G401 (cell line): ENCODE measurements at places on chromosomes 12 and 14. TPM values are rescaled to one million over a fixed set of nuclear protein-coding genes. Genes with fewer than 3 reads are reported as not detected.

The SDSL gene
- total RNA-seq = 18.5 and 32.0 TPM in 2 replicates

The GPR162 gene
- 37.7 and 59.0 TPM in 2 replicates for total RNA-seq

The CLEC12A gene
- total RNA-seq = not detected in 2 replicates

The RNU4-1 gene
- not detected in 2 replicates for total RNA-seq

The GPR33 gene
- total RNA-seq = not detected in 2 replicates

The VRTN gene
- 0.06 TPM in 1 of 2 replicates, not detected in the other for total RNA-seq

The CCDC60 gene
- not detected in 2 replicates for total RNA-seq

The DPPA3 gene
- not detected in 2 replicates for total RNA-seq

The FAM181A gene
- not detected in 2 replicates for total RNA-seq

The OR10G2 gene
- total RNA-seq = not detected in 2 replicates

The EPYC gene
- total RNA-seq = not detected in 2 replicates

DNA sequence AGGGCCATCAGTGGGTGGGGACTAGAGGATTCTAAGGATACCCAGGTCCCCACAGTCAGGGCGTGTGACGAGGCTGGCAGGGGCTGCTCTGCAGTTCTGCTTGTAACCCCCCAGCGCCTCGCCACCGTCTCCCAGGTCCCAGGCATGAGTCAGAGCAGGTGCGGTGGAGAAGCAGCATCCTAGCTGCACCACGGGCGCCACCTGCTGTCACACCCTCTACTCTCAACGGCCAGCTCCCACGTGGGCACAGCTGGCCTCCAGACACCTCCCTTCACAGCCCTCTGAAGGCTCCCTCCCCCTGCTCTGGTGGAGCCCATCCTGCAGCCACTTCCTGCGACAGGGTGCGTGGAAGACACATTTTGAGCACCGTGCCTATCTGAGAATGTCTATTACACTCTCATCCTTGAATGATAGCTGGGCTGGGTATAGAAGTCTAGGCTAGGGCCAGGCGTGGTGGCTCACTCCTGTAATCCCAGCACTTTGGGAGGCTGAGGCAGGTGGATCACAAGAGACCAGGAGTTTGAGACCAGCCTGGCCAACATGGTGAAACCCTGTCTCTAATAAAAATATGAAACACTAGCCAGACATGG lies 6.9 kb upstream of the NUDT14 start:
- no peak for DNase-seq

GRCh38 chr14:91388551-91388975 lies 29.1 kb downstream of the CCDC88C start:
- no peak for DNase-seq

DNA sequence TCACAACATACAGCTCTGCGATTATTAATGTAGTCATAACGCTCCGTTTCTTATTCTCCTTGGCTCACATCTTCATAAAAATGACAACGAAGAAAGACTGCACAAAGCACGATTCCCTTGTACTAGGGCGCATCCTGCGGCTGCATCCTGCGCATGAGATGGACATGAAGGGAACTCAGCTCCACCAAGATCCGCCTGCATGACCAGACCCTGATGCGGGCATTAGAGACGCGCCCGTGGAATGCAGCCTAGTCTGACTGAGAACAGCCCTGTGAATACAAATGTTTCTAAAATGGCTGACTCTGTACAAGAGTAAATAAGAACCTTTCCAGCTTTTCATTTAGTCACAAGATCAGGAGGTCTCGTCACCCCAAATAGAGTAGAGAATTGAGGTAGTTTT lies 422.2 kb downstream of the NOVA1 start:
- no peak for DNase-seq

DNA sequence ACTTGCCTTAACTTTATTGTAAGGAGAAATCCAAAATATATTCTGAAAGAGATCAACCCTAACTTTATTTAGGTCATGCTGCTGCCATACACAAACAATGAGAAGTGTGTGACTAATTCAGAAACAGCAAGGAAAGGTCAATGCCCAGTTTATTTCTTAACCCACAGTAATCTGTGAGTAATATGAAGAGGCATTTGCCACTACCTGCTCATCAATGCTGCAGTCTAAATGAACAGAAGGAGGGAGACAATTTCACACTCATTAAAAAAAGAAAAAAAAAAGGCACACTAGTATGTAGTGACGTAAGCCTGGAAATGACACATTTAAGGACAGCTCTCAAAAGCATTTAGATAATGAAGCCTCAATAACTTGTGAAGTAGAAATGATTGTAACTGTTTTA lies 90.5 kb upstream of the FOXN3 start:
- DNase-seq = no peak

DNA sequence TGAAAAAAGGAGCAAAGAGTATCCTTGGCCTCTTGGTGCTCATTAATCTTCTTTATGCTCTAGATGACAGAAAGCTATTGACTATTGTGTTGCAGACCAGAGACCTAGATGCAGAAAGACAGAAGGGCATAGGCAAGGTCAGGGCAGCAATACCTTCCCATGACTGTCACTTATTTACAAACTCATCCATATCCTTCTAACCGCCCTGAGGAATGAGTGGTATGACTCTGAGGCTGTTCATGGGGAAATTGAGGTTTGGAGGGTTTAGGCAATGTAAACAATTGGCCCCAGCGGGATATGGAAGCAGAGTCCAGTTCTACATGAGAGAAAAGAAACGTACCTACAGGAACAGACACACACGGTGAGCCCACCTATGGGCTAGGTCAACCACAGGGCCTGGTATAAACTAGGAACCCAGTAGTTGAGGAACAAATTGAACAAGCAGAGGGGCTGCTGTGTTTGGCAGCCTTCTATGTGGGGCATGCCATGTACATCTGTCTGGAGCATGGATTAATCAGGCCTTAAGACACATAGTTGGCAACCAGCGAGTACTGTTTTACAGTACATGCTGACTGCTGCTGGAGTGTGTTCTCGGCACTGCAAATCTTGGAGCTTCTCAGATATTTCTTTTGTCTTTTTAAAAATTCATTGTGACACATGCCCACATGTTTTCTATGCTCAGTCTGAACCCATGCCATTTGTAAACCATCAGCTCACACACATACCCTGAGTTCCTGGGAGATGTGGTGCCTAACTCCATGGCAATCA lies 159.7 kb upstream of the NTF3 start:
- no peak for DNase-seq

DNA sequence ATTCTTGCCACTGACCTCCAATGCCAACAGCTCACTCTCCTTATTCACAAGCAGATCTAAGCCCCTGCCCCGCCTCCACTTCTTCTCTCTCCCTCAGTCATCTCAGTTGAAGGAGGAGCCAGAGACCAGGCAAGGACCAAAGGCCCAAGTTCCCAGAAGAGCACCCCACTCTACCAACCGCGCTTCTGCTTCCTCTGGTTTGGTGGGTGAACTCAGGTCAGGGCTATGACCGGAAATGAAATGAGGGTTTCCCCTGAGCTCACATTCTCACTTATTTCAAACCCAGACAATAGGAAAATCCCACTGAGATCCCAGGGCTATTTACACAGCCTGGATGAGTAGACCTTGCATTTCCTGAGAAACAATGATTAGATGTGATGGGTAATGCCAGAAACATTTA lies 9.9 kb downstream of the DPF3 start:
- no peak for DNase-seq

GRCh38 chr14:105531894-105532623 lies 5.7 kb downstream of the TMEM121 start:
- no peak for DNase-seq

GRCh38 chr14:99524804-99525698 lies 43.8 kb downstream of the CCNK start:
- DNase-seq = peak; percentile 74

- DNase-seq = no peak
Measured at GRCh38 chr14:41299924-41300323, 306.8 kb upstream of the LRFN5 start.

DNA sequence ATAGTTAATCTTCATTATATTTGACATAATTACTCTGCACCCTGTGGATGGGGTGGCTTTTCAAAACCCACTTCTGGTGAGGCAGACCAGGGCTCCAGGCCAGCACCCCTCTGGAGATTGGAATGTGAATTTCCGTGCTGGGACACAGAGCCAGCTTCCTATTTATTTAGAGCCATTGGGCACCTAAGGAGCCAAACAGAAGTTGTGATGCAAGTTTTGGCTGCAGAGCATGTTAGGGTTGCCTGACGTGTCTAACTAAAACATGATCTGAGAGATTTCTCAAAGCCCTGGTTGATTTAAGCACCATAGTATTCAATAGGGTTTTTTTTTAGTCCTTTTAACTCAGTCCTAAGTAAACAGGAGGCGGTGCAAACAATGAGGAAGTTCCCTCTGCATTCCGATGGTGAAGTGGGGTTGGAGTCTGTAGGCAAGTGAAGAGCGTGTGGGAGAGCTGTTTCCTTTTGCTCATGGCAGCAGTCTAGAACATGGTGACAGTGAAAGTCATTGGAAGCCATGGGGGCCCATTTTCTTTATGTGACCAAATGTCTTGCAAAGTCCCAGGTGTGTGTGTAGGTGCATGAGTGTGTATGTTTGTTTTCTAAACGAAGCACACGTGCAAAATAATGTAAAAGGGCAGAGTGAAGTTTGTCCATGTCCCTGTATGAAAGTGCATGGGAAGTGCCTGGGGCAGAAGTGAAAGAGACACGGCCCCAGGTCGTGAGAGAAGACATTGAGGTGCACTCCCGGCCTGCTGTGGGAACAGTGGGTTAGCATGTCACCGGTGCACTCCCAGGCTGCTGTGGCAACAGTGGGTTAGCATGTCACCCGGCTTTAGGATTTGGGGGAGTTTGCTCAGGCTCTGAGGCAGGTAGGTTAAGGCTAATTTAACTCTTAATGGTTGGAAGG lies 117.7 kb downstream of the PRKCH start:
- no peak for DNase-seq

GRCh38 chr12:127355061-127355841 lies 911.7 kb upstream of the TMEM132C start:
- DNase-seq = no peak

GRCh38 chr14:93132472-93133065 lies 16.8 kb upstream of the ITPK1 start:
- peak; percentile 23 for DNase-seq

DNA sequence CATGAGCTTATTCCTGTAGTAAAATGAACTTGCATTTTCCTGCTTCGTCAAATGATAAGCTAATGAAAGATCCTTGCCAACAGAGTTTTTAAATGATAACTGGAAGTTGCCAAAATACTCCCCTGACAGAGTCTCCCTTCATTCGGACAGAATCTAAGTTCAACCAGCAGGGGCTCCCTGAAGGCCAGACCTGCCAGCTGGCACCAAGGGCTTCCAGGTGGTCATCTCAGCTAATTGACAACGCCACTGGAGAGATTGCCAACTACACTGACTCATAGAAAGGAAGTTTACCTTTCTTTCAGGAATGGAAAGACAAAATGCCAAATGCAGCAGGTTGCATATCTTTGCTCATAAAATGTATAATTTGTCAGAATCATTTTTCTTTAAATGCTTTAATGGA lies 462.8 kb downstream of the GXYLT1 start:
- DNase-seq = peak; percentile 6

DNA sequence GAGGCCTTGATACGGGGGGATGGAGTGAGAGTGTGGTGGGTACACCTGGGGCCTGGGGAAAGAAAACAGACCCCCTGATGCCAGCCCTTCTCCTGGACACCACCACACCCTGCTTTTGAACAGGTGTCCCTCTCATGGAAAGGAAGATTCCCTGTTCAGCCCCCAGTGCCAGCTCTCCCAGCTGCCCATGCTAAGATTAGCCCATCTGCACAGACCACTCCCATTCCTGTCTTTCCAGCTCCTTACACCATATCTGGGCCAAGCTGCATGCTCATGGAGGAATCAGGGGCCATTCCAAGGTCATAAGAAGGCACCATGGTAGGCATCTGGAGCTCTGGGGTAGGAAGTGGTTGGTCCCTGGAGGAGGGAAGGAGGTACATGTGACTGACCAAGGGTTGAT lies 9.6 kb downstream of the NAB2 start:
- no peak for DNase-seq
